ENCODE measurements at places on chromosomes 12 and 14.

DNA sequence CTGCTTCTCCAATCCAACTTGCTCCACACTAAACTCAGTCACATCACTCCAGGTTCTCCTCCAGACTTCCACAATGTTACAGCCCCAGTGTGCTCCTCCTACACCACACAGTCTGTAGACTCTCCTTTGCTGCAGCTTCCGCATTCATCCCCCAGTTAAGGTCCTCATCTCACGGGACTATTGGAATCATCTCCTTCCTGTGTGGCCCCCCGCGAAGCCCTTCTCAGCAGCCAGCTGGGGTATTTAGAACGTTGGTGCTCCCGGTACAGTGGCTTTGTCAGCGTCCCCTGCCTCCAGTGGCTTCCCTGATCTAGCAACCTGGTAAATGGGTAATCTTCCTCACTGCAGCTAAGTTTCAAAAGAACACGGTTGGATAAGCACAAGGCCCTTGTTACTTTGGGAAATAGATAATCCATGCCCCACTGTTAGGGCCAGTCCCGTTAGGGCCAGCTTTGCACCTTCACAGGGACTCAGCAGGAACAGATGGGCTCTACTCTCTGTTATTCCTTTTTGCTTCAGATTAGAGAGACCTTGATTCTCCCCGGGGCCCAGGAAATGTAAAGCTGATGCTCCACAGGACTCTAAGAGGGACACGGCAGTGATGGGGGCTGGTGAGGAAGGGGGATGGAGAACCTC lies 823 bp upstream of the TSPAN11 start:
- peaks cover 35% of the 10 kb centered on the region for H3K4me1 ChIP-seq
- H3K27ac ChIP-seq, result peak overlapping the region; percentile 79
- no peak for DNase-seq
- H3K36me3 ChIP-seq, result no peaks in the 10 kb centered on the region
- peak overlapping the region; percentile 75 for H3K4me3 ChIP-seq

DNA sequence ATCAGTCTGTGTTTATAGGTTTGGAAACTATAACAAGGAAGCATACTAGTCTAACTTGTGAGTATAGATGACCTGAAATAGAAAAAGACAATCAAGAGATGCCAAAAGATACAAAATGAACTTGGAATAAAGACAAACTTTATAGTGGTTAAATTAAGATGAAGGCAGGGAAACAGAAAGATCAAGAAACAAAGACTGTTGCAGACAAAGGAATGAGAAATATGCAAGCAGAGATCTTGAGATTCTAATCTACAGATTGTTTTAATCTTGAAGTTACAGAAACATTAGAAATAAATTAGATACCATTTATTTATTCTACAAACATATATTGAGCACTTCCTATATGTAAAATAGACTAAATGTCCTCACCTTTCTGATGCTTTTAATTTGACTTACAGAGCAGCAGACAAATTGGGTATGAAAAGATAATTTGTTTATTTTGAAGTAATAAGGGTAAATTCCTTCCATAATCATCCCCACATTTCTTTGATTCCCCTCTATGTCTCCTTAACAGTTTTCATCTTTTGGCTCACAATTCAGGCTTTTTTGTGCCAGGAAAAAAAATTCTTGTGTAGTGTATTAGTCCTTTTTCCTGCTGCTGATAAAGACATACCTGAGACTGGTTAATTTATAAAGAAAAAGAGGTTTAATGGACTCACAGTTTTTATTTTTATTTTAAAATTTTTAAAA lies 134.4 kb downstream of the KITLG start:
- DNase-seq, result no peak
- no peak overlapping the region for H3K4me3 ChIP-seq
- H3K4me1 ChIP-seq, result peaks cover 6% of the 10 kb centered on the region
- no peaks in the 10 kb centered on the region for H3K27me3 ChIP-seq

DNA sequence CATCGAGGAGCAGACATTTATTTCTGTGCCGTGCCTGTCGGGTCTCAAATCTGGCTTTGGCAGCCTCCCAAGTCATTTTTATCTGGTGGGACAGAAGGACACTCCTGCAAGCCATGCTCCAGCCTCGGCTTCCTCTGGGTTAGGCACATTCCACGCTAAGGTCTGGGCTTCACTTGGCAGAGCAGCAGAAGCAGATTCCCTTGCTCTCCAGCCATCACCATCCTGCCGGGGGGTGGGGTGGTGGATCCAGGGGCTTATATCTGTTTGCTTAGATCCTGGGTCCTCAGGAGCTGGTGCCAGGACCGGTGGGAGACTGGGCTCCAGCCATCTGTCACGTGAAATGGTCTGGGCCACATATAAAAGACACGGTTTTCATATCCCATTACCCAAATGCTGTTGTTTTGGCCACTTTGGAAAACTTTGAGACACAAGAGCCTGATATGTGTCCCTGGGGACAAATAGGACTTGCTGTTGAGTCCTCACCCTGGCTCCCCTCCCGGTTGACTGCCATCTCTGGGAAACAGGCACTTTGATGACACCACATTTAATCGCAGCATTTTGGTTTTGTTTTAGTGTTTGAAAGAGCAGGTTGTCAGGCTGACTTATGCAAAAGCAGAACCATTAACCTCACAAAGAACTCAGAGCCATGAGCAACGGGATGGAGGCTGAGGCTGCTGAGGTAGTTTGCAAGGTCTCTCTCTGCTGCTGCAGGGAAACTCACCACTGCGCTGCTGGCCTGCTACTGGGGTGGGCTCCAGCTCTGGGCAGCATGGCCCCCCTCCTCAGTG lies 69.6 kb upstream of the PRMT8 start:
- no peak for DNase-seq
- peaks cover 14% of the 10 kb centered on the region for H3K27me3 ChIP-seq
- no peaks in the 10 kb centered on the region for H3K4me1 ChIP-seq
- no peaks in the 10 kb centered on the region for H3K36me3 ChIP-seq
- no peak overlapping the region for H3K27ac ChIP-seq
- no peak overlapping the region for H3K4me3 ChIP-seq

DNA sequence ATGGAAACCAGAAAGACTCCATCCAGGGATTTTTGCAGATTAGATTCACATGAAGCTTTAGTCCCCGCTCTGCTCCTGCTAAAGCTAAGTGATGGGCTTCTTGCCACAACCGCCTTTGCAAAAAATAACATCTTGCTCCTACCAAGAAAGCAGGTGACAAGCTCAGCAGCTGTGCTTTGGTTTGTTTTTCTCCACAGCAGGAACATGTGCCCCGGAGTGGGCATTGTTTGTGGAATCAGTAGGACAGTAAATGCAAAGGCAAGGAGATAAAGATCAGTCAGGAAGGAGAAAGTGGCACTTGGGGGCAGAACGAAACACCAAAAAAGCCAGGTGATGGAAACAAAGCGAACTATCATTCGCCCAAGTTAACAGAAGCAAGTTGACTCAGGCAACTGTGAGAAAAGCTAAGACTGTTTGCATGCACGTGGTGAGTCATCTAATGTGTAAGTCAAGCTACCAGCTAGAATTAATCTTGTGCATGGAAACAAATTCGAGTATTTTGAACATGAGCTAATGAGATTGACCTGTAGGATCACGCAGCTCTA lies 165.5 kb upstream of the PLXNC1 start:
- peaks cover 3% of the 10 kb centered on the region for H3K36me3 ChIP-seq
- H3K27me3 ChIP-seq, result no peaks in the 10 kb centered on the region
- DNase-seq, result no peak
- H3K4me3 ChIP-seq, result no peak overlapping the region
- H3K4me1 ChIP-seq, result peaks cover 12% of the 10 kb centered on the region

DNA sequence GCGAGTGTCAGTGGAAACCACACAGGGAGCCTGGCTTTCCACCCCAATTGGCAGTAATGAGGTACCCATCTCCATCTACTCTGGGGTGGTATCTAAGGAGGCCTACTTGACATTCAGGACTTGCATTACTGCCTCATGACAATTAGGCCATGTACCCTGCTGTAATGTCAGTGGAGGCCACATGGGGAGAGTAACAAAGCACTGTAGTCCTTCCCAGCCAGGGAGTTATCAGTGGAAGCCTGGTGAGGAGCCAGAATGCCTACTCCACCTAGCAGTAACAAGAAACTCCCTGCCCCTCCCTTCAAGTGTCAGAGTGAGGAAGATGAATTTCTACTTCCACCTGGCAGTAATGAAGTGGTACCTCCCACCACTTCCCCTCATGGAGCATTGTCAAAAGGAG lies 12.5 kb downstream of the TIMM9 start:
- no peaks in the 10 kb centered on the region for H3K27me3 ChIP-seq
- no peak overlapping the region for H3K4me3 ChIP-seq
- H3K27ac ChIP-seq, result no peak overlapping the region
- peaks cover 28% of the 10 kb centered on the region for H3K36me3 ChIP-seq
- no peaks in the 10 kb centered on the region for H3K4me1 ChIP-seq

Measured in neural crest cell (in vitro differentiated cells).